ENCODE measurements at places on chromosomes 6 and 20. TPM values are rescaled to one million over a fixed set of nuclear protein-coding genes. Genes with fewer than 3 reads are reported as not detected.

DNA sequence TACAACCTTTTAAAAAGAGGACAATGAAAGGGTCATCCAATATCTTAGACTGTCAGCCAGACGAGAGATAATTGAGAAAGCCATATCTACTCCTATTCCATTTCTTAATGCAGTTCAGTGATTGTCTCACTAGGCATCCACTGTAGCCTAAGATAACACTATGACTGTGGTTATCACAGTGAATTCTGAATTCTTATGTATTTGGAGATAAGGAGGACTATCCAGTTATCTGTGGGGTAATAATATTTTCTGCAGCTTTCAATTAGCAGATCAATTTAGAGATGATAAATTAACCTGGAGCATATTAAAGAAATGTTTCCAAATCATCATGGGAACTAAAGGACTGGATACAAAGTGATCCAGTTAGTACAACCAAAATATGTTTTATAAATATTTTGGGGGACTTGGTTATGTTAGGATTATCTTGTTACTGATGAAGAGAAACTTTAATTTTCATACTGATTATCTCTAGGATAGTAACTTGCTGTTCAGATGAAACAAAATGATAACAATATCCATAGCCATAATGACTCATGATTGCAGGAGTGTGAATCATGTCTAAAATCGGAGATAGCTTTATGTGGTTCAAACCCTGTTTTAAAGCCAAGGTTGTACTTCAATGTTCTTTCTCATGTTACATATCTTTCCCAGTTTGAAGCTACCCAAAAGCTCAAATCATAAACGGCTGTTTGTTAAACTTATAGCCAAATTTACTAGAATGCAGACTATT lies 1152.0 kb downstream of the HACE1 start:
- DNase-seq, result no peak

GRCh38 chr6:85362652-85363310 lies 87.1 kb upstream of the NT5E start:
- no peak for DNase-seq

- DNase-seq, result no peak
These were observed 175.9 kb upstream of the CITED2 start for GRCh38 chr6:139550361-139550760.

- DNase-seq, result no peak
These were observed 6.6 kb downstream of the TRAM2 start for GRCh38 chr6:52570291-52570700.

DNA sequence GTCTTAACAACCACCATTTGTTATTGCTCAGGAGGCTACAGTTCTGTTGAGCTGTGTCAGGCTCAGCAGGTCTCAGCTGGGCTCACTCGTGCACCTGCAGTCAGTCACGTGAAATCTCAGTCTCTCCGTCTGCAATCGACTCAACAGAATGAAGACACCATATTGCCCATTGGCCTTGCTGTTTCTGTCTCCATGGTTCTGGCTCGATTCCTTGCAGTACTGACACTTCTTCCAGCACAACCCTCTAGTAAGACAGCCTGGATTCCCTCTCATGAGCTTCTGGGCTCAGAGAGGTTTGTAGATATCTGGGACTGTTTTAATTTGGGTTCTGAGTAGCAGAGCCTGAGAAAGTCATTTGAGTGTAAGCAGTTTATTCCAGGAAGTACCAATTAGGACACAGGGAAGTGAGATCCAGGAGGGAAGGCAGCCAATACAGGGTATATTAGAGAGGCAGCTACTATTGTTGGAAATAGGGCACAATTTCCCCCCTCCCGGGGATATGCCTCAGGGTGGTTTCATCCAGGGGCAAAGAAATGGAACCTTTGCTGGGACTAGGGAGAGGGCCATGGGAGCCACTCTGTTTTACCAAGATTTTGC lies 87.4 kb upstream of the RALGAPA2 start:
- no peak for DNase-seq

DNA sequence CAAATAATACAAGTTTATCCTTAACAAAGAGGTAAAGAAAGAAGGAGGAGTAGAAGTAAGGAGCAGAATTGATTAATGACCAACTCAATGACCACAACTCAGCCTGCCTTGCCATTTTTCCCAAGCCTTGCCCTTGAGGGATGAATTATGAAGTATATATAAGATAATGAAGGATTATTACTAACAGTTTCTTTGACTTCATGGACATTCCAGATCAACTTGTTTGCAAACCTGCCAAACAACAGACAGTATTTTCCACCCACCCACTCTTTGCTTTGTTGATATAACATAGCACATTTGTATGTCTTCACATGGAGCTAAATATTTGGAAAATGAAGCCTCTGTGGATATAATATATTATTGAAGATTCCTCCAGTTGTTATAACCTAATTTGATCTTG lies 9.9 kb upstream of the C6orf141 start:
- DNase-seq, result no peak

DNA sequence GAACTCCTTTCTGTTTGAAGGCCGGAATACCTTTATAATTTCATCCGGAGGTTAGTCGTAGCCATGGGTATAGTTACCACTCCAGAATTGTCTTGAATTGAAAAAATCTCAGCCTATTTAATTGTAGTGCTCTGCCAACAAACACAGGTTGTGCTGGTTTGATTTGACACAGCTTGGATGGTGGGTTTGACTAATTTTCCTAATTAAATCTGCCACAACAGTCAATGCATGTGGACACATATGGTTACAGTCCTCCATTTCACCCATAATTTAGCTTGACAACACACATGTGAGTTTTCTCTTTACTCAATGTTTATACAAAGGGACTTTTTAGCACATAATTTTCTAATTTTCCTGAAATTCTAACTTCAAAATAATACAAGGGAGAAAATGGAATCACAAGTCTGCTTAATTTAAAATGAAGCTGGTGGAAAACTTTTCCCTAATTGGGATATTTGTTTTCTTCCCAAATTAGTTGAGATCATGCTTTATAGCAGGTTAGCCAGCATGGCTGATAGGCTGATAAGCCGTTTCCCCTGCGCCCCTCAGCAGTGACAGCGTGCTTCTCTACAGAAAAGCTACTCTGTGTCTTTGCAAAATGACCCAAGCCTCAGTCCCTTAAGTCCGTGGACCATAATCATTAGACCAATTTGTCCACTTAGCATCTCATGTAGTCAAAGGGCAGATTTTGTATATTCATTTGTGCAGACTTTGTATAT lies 463.5 kb upstream of the FLRT3 start:
- DNase-seq, result no peak

- DNase-seq, result no peak
These were observed 49.8 kb downstream of the SPATA2 start for GRCh38 chr20:49865559-49865958.

DNA sequence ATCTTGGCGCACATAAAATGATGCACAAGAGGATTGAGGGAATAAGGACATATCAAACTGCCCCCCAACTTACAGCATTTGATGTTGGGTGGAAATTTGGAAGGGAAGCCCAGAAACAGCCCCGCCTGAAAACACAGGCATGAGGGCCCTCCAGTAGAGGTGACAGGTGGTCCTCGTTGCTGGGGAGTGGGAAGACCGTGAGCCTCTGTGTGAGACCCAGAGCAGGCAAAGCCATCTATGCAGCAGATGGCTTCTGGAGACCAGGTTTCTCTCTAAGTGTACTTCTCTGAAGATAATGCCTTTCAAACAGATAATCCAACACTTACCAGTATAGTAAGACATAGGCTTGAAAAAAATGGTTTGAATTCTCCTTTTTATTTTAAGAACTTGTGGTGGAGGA lies 132.2 kb upstream of the INSM1 start:
- DNase-seq, result no peak

DNA sequence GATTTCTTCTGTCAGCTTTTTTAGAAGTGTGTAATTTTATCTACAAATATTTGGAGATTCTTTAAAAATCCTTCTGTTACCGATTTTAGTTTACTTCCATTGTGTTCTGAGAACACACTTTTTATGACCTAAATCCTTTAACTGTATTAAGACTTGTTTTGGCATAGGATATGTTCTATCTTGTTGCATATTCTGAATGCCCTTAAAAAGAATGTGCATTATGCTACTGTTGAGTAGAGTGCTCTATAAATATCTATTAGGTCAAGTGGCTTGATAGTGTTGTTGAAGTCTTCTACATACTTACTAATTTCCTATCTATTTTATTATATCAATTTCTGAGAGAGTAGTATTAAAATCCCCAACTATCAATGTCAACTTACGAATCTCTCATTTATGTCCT lies 502.2 kb downstream of the MAFB start:
- no peak for DNase-seq

DNA sequence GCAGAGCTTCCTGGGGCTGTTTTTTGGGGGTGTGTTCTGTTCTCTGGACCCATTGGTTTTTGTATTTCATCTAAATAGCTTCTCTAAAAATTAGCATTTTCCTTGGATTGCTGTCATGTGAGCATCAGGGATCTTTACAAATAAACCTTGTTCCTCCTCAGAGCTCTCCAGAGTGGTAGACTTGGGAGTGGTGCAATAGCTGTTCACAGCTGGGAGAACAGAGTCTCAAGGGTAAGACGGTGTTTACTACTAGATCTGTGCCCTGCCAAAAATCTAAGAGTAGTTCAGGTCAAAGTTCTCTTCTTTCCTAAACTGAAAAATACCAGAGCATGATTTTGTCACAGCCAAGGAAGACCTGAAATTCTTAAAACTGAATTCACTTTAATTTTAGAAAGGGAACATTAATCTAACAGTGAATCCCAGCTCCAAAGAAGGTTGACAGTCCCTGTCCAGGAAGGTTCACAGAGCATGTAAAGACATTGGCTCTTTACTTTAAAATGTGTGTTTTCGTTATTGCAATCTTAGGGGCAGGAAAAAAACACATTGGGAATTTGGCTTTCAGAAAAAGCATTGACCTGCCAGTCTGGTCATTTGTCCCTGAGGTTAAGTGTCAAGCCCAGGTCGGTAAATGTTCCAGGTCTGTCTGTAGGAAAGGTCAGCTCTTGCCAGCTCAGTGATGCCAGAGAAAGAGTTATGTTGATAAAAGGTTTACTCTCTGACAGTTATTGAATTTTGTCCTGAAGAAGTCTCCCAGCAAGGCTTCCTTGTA lies 43.3 kb downstream of the VAPB start:
- DNase-seq, result no peak

BPIFB1 gene
- not detected for polyA plus RNA-seq

SLC22A1 gene
- polyA plus RNA-seq, result 1.5 TPM

BMP7 gene
- polyA plus RNA-seq, result 62.4 TPM

KHDC1L gene
- polyA plus RNA-seq, result 0.62 TPM

SLC35D3 gene
- not detected for polyA plus RNA-seq

Data from left kidney (tissue), 8 donors.